ENCODE measurements at places on chromosomes 1 and 21.

GRCh38 chr1:95313527-95313926 is 79.5 kb downstream of the RWDD3 start:
- no peak for DNase-seq

DNA sequence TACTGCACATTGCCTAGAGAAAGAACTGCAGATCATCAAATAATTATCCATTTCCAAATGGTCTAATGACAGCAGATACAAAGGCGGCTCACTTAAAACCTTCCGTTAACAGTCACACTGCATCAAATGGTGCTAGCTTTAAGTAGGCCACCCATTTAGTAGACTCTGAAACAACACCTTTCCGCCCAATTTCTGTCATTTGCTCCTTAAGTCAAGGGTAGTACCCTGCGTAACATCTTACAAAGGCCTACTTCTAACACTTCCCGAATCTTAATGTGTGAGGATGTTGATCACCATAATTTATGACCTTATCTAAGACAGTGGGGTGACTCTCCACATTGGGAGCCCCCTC is 692 bp upstream of the RALGPS2 start:
- DNase-seq = no peak

GRCh38 chr1:8222789-8223188 is 95.1 kb upstream of the SLC45A1 start:
- DNase-seq = no peak

- DNase-seq = no peak
Observed at GRCh38 chr1:10965546-10966226, 46.8 kb upstream of the TARDBP start.

DNA sequence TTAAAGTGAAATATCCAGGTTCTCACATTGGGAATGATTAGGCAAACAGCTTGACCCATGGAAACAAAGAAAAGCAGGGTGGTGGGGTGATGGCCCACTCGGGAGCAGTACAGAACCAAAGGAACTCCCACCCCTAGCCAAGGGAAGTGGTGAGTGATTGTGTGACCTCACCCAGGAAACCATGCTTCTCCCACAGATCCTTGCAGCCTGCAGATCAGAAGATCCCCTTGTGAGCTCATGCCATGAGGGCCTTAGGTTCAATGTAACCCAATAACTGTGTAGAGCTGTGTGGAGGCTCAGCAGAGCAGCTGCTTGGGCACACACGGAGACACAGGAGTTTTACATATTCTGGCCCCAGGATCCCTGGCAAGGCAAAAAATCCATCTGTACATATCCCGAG is 311.8 kb upstream of the DPYD start:
- DNase-seq = no peak

- peak; percentile 53 for DNase-seq
Observed at GRCh38 chr21:45140346-45140940, 66.1 kb downstream of the ADARB1 start.

GRCh38 chr1:181664543-181664942 is 181.2 kb downstream of the CACNA1E start:
- no peak for DNase-seq

GRCh38 chr1:62040450-62040849 is 154.2 kb upstream of the L1TD1 start:
- DNase-seq = no peak

DNA sequence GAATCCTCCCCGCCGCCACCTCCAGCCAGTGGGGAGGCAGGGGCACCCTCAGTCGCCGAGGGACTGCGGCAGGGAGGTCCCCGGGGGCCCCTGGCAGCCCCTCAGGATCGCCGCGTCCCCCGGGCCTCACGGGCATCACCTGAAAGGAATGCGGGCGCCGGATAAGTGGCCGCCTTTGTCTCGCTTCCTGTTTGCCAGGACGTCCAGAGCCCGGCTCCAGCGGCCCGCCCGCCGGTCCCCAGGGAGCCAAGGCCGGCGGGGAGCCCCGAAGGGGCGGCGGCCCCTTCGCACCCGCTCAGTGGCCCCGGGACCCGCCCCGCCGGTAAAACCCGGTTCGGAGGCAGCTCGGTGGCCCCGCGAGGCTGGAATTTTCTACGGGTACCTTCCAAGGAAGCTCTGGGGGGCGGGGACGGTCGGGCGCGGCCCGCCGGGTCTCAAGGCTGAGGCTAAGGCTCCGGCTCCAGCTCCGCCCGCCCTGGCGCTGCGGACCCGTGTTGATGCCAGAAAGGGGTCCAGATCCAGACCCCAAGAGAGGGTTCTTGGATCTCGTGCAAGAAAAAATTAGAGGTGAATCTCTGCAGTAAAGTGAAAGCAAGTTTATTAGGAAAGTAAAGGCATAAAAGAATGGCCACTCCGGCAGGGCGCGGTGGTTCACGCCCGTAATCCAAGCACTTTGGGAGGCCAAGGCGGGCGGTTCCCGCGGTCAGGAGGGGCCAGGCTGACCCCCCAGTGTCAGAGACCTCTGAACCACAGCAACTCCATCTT is 12.6 kb downstream of the TINAGL1 start:
- no peak for DNase-seq

GRCh38 chr1:27556781-27557595 is 47.0 kb downstream of the AHDC1 start:
- peak; percentile 55 for DNase-seq

DNA sequence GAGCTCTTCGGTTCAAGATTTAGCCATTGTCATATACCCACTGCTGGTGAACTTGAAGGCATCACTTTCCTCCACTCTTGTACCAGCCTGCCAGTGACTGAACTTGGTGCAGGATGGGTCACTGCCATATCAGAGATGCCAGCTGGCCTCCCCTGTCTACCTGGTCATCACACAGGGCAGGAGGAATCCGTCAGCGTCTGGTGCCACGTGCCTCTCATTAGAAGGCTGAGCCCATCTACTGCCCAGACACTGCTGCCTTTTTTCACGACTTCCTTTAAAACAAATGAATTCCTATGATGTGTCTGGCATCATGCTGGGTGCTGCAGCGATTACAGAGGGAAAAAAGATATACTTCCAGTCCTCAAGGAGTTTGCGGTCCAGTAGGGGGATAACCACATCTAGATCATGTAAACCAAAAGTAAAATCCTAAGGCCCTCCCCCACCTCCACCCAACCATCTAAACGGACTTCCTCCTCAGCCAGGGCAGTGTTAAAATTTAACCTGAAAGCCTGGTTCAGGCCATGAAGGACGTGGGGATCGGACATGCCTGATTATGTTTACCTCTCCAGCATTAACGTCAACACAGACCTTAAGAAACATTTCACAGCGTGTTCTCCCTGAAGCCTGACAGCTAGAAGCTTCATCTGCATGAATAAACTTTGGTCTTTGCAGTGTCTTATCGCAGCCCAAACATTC is 29.2 kb upstream of the PDE9A start:
- no peak for DNase-seq

GRCh38 chr1:241531195-241532161 is 700 bp upstream of the KMO start:
- no peak for DNase-seq

DNA sequence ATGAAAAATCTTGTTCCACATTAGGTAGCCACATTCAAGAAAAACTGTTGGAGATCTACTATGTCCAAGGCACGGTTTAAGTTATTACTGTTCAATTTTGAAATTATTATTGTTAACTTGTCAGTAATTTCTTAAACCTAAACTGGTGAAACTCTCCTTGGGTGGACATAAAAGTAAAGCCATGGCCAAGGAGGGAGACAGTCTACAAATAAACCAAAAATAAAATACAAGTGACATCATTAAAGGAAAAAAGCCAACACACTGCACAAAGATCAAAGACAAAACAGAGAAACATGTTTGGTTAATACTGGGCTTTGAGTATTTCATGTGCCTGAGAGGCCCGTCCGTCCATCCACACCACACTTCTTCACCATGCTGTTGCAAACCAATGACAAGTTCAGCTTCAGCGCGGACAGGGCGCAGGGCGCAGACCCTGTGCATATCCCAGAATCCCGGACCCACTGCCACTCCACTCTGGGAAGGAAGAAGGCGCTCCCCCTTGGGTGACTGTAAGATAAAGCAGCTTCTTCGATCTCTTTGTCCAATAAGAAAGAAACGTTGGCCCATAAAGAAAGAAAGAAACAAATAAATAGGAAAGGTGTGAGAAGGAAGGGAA is 918 bp upstream of the RASAL2 start:
- no peak for DNase-seq

- no peak for DNase-seq
Observed at GRCh38 chr1:55246896-55247295, 31.7 kb upstream of the USP24 start.

DNA sequence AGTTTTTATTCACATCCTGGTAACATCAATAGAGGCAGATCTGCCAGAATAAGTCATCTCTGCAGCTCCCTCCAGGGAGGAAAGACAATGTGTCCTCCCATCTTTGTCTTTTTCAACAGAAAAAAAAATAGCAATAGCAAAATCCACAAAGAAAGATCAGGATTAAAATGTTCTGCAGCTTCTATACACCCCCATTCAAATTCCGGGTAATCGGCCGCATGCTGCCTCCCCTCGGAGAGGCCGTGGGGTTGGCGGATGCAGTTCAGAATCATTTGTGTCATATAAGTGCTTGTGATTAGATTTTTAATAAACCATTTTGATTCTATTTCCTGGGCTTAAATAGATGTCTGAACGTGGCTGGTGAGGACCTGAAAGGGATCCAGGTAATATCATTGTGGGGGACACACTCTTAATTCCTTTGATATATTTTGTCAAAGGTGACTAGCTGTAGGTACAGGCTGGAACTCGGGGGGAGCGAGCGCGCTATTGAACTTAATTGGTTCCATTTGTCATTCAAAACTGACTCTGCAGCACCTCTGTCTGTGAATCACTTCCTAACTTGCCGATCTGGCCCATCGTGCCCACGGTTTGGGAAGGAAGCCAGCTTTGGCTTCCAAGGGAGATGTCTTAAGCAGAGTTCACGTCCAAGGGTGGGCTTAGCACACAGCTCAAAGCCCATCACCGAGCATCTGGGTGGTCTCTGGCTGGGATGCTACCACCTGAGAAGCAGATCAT is 85.6 kb upstream of the ARHGEF16 start:
- no peak for DNase-seq

DNA sequence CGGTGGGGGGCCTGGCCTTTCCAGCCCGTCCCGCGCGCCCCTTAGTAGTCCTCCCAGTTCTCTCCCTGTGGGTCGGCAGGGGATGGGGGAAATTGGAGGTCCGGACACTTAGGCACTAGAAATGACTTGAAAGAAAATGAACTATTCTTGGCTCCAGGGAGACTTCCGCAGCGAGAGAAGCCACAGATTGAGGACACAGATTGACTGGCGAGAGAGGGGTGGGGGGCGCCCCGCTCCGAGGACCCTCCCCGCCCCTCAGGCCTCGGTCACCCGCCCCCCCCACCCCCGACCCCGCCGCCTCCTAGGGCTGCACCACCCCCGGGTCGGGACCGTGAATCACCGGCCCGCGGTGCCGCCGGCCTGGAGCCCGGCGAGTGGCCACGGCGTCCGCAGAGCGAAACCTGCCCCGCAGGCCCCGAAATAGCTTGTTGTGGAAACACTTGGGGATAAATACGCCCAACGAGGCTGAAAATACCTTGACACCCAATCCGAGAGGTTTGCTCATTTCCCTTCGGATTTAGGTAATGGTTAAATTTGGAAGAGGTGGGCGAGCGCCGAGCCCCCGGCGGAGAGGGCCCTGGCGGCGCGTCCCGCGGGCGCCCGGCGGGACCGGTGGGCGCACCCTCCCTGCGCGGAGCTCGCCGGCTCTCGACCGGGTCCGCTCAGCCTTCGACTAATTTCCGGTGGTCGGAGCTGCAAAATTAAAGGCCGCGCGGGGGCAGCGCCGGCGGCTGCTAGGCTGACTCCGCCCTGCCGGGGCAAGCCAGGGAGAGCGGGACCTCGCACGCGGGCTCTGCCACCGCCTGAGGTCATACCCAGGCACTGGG is at the start of gene GFI1:
Gene GFI1, minus strand, starts transcription at position 675 of the 827 bp plus-strand sequence. CDS start 3,438 bp downstream, outside the sequence.
- DNase-seq = no peak

DNA sequence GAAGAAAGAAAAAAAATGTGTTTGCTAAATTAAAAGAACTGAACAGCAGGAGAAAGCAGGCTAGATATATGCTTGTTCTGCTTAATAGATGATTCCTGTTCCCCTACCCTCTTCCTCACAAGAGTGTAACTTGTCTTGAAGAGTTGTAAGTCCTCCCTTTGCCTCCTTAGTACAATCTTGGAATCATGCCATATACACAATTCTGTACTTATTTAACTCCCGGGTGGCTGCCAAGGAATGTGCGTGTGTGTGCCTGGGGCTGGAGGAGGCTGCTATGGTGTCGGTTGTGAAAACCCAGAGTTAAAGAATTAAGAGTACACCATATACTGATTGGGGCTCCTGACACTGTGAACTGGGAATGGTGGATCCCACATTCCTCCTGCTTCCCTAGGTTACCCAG is 194.2 kb downstream of the SIPA1L2 start:
- no peak for DNase-seq

DNA sequence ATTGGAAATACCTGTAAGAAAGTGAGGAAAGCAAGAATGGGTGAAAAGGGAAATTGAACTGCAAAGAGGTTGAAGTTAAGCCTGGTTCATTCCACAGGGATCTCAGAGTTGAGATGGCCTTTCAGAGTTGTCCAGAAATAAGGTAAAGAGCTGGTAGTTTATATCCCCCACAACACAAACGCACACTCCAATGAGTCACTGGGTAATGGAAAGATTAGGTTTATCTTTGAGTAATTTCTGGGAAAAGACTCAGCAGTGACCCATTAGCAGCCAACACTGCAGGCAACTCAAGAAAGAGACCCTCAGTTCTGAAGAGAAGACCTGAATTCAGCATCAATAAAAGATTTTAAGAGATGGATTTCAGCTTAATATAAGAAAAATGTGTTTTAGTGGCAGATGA is 485.5 kb downstream of the PTPRC start:
- DNase-seq = no peak

GRCh38 chr21:38333301-38334272 is 76.8 kb downstream of the KCNJ15 start:
- no peak for DNase-seq

- DNase-seq = no peak
Observed at GRCh38 chr1:188670837-188671236, 1806.8 kb downstream of the BRINP3 start.

GRCh38 chr1:33228935-33229487 is 27.3 kb upstream of the ZNF362 start:
- DNase-seq = peak; percentile 19

DNA sequence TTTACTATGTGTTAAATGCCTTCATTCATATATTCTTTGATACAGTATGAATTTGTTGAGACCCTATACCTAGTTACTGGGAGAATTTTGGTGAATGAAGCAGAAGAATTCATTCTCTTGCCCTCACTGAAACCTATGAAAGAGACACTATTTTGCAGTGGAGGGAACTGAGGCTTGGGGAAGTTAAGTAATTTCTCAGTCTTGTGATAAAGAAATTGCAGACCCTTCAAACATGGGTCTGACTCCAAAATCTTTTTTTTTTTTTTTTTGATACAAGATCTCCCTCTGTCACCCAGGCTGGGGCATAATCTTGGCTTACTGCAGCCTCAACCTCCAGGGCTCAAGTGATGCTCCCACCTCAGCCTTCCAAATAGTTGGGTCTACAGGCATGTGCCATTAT is 132.1 kb downstream of the DNM3 start:
- DNase-seq = no peak

DNA sequence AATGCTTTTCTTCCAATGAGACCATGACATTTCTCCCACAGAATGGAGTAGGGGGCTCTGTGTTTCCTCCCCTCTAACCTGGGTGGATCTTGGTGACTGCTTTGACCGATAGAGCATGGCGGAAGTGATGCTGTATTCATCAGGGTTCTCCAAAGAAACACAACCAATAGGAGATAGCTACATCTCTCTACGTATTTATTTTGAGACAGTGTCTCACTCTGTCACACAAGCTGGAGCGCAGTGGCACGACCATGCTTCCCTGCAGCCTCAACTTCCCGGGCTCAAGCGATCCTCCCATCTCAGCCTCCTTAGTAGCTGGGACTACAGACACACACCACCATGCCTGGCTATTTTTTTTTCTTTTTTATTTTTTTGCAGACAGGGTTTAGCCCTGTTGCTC is 29.5 kb upstream of the HNRNPU start:
- DNase-seq = no peak

GRCh38 chr1:84724128-84724860 is 34.0 kb upstream of the SSX2IP start:
- DNase-seq = no peak
